ENCODE measurements at places on chromosomes 16 and 17.

GRCh38 chr17:55434721-55435120 is 13.1 kb upstream of the MMD start:
- no peak for DNase-seq

DNA sequence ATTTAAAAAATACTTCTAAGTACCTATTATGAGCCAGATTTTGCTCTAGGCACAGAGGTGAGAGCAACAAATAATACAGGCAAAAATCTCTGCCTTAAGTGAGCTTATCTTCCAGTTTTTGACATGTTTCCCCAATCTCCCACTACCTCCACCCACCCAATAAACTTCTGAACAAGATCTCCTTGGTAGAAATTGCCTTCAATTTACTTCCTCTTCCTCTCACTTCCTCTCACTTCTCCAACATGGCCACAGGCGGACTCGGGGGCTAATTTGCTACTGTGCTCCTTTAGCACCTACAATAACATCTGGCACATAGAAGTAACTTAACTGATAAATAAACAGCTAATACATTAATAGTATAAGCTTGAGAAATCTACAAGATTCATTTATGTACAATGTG is 82.6 kb downstream of the CACNG1 start:
- DNase-seq: no peak

DNA sequence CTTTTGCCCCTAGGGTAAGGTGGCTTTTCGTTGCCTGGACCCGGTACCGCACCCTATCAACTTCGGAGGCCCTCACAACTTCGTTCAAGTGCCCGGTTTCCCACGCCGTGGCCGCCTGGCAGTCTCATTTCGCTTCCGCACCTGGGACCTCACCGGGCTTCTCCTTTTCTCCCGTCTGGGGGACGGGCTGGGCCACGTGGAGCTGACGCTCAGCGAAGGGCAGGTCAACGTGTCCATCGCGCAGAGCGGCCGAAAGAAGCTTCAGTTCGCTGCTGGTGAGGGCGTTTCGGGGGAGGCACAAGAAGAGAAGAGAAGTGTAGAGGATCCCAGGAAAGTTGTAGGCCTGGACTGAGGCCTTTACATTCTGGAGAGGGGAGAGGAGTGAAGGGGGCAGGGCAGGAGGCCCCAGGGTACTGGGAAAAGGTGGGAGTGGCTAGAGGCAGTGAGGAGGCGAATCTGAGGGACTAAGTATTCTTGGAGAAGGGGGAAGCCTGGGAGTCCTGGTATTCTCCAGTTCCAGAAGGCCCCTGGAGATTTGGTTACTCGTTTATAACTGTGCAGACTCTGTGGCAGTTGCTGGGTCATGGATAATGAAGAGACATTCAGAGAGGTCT is 5.5 kb downstream of the CNTNAP1 start:
- no peak for DNase-seq

DNA sequence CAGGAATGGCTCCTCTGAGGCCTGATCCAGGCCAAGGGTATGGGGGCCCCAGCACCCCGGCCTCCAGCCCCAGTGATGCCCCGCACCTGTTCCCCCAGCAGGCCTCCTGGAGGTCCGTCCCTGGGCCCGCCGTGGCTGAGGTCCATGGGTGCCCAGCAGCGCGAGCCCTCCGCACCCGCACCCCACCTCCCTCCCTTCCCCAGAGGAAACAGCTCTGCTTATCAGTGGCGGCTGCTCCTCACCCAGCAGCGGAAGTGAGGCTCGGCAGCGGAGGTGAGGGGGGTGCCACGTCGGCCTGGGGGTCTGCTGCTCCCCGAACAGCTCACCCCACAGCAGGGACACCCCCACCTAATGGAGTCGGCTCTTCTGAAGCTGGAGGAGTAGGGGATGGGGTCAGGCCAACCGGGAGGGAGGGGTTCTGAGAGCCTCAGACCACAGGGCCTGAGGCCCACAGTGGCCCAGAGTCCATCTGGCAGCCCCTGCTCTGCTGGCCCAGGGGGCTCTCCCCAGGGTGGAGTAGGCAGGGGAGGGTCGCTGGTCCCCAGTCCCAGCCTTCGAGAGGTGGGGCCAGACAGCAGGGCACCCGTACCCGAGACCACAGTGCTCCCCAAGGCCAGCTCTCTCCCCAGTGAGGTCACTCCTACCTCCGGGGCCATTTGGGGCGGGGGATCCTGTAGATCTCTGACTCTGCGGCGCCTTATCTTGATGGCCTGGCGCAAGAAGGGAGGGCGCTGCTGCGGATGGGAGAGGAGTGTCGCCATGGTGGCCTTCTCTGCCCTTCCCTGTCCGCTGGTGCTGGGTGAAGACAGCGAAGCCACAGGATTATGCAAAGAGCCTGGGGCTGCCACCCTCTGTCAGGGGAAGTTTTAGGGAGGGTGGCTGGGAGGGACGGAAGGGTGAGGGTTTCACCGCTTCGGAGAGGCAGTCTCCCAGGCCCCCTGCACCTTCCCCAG is at the start of gene UNC13D:
UNC13D (minus strand) TSS at position 828 of the 953 bp plus-strand sequence; CDS start at position 761, 67 bp downstream.
- DNase-seq: peak; percentile 90

GRCh38 chr16:50960517-50961202 is 190.4 kb downstream of the SALL1 start:
- DNase-seq: no peak

GRCh38 chr17:37147301-37147812 is 198.6 kb downstream of the AATF start:
- DNase-seq: no peak

GRCh38 chr17:70405492-70406220 is 236.3 kb downstream of the KCNJ2 start:
- DNase-seq: no peak

GRCh38 chr16:24929409-24929808 is 83.6 kb downstream of the SLC5A11 start:
- no peak for DNase-seq
